ENCODE measurements at places on chromosomes 7 and 10.
A peak's percentile ranks its signal among the peaks of the same experiment; 100 is the strongest.

- peak; percentile 40 for DNase-seq
Measured at GRCh38 chr10:94496010-94496409, 49.6 kb upstream of the HELLS start.

GRCh38 chr10:85891472-85891871, 475.1 kb downstream of the GRID1 start:
- no peak for DNase-seq

- no peak for DNase-seq
Measured at GRCh38 chr10:36624551-36625100, 500.8 kb upstream of the ANKRD30A start.

- peak; percentile 18 for DNase-seq
Measured at GRCh38 chr7:378551-379455, 88.8 kb downstream of the FOXL3 start.

DNA sequence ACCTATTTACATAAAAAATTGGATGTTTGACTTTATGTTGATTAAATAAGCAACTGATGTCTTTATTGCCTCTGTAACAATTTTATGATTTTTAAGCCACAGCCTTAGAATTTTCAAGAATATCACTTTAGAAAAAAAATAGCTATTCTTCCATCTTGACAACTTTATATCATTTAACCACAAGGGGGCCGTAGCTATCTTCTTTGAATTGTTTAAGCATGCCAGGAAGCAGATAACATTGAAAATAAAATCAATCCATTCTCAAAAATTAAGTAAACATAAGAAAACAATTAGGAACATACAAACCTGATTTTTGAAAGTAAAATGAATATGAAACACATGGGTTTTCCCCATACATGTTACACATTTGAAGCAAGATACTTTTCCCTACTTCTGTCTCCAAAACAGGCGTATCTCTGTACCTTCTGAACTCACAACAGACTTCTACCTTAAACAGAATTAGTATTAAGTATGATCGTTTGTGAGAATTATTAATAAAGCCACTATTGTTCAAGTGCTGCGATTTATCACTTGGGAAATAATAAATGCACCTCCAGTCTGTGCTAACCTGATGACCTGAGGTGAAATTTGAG, 209.0 kb downstream of the CACNA2D1 start:
- DNase-seq = peak; percentile 12

GRCh38 chr7:125316466-125316865, 386.8 kb upstream of the POT1 start:
- DNase-seq = no peak

- no peak for DNase-seq
Measured at GRCh38 chr10:21194510-21194993, 297.4 kb upstream of the NEBL start.

DNA sequence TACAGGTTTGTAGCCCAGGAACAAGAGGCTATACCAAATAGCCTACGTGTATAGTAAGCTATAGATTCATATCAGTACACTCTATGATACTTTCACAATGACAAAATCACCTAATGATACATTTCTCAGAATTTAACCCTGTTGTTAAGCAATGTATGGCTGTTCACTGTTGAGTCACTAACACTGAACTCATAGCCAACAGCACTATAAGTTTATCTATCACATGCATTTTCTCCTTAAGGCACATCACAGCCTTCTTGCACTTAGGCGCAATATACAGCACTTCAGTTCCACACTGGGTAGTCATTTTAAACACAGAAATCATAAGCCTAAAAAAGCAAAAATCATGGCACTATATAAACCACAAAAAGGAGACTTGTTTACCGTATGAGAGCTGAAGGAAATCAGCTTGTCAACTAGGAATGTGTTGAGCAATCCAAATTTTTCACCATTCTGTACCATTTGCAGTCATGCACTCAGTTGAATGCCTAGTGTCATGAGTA, 45.6 kb downstream of the ZNF438 start:
- no peak for DNase-seq

DNA sequence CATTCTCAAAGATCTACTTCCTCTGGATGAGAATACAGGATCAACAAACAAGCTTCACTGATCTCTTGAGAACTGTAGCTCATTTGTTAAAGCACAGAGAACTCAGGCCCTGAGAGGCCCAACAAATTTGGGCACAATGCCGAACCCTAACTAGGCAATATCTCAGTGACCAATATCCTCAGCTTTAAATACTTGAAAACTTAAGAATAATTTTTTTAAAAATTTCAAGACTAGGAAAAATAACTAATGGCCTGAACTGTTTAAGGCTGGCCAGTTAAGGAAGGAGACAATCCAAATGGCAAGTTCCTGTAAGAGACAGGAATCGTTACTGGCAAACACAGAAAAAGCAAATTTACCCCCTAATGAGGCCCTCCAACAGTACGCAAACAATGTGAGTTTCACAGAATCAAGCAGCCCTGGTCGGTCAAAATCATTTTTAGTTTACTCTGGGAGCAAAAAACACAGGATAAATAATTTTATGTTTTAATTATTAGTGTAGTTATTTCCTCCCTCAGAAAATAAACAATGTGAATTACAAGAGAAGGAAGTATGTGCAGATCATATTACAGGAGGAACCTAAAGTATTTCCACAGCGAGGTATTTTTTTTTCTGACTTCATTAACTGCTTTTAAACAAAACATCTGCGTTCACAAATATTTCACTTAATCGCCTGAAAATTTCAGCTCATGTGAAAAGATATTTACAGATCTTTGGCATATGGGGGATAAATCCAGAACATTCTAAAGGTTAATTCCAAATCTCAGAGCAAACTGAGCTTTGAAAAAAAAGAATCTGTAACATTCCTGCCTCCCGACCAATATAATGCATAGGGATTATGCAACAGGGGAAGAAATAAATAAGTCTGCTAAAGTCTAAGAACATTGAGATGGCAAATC, 39.5 kb downstream of the NT5C2 start:
- no peak for DNase-seq

- DNase-seq = no peak
Measured at GRCh38 chr7:146492017-146492416, 375.4 kb downstream of the CNTNAP2 start.

GRCh38 chr7:132206594-132206993, 369.7 kb downstream of the PLXNA4 start:
- DNase-seq = no peak

DNA sequence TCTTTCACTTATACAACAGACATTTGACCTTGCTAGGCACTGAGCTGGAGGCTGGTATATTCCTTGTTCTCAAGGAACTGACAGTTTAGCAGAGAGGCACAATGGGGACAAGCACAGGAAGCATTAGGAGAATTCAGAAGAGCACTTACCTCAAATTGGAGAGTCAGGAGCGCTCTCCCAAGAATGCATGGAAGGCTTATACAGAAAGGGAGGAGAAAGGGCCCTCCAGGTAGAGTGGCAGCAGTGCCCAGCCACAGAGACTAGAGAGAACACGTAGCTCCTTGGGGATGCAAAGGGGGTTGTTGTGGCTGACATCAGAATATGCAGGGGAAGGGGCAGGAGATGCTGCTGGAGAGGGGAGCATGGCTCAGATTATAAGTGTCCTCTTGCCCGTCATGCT, 78.2 kb upstream of the MKLN1 start:
- no peak for DNase-seq

DNA sequence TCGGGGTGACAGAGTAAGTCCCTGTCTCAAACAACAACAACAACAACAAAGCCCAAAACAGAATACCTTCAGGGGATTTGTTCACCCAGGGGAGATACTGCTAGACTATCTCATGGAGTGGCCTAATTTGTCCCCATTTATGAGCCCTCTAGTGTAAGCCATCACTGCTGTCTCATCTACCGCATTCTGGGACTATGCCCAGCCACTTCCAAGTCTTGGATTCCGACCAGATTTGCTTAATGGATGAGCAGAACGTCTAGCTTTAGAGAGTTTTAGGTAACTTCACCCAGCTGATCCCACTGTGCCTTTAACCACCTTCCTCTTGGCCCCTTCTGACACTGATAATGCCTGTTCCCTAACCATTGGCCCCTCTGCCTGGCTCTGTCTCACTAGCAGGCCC, 47.1 kb downstream of the PAPSS2 start:
- DNase-seq = no peak

DNA sequence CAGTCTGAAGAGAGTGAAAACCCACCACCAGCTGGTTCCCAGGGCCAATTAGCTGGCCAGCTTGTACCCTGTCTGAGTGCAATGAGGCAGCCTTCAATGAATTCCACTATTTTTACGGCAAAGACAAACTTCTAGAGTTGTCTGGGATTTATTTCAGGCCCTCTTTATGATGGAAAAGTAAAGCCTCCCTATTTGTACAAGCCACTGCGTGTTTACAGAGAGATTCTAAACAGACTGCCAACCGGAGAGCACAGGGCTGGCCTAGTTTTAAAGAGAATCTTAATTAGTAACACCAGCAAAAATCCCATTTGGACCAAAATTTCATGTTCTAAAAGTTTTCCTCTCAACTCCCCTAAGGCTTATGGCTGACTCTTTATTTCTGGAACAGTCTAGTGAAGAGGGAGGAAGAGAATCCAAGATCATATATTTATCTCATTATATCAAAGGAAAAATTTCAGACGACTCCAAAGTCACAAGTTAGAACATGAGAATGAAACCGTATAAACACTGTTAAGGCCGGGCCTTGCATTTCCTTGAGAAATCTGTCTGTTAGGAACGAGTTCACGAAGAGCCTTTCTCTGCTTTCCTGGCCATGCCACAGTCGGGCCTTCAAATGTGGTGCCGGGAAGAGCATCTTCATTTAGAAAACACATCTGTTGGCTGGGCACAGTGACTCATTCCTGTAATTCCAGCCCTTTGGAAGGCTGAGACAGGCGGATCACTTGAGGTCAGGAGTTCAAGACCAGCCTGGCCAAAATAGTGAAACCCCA, 724.6 kb upstream of the NRP1 start:
- no peak for DNase-seq

DNA sequence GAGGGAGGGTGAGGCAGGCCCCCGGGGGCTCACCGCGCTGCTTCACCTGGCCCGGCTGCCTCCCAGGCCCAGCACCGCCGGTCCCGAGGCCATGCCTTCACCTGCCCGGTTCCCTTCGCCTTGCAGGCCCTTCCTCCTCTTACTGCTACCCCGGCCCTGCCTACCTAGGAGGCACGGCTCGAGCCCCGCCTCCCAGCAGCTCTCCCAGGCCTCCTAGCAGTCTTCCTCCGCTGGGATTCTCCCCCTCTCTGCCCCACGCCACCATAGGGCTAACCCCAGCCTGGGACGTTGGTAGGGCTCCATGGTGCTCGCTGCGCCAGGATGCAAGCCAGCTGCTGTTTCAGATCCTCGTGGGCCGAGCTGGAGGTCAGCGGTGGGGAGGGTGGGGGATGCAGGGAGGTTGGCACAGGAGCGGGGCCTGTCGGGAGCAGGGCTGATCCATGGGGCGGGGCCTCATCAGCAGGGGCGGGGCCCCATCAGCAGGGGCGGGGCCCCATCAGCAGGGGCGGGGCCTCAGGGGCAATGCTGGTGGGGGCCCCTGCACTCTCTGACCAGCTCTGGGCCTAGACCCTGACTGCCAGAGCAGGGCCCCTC, 63.3 kb downstream of the RASGEF1A start:
- DNase-seq = no peak

- DNase-seq = no peak
Measured at GRCh38 chr7:101941481-101942383, 124.3 kb downstream of the CUX1 start.

DNA sequence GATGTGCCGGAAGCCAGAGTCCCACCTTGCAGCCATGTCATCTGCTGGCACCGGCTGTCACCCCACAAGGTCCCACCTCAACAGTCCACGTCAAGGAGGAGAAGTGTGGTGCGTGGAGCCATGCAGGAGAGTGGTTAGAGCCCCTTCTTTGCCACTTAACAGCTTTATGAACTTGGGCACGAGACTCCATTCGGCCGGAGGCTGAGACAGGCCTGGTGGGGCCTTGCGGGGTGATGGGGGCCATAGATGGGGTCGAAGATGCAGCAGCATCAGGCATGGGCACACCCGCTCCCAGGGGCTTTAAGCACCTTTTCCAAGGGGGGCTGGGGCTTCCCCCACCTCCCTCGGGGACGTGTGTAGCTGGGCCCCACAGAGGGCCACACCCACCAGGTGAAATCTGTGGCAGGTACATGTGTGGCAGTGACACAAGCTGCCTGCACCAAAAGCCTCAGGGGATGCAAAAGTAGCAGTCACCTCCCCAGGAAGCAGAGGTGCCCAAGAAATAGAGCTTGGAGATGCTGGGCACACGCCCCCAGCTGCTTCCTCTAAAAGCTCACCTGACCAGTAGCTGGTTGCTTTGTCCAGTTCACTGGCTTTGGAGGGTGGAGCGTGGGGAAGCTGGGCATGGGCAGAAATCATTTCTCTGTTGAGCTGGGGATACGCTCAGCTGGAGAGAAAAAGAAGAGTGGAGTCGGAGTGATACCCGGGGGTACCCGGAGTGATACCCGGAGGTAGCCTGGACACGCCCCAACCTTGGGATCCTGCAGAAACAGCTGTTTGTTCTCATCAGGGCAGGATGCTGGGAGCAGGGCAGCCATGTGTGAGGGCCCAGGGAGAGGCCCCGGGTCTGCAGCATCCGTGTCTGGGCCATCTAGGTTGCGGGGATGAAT, 199.8 kb downstream of the EBF3 start:
- no peak for DNase-seq

- no peak for DNase-seq
Measured at GRCh38 chr10:13003004-13003403, 1.5 kb upstream of the CCDC3 start.

DNA sequence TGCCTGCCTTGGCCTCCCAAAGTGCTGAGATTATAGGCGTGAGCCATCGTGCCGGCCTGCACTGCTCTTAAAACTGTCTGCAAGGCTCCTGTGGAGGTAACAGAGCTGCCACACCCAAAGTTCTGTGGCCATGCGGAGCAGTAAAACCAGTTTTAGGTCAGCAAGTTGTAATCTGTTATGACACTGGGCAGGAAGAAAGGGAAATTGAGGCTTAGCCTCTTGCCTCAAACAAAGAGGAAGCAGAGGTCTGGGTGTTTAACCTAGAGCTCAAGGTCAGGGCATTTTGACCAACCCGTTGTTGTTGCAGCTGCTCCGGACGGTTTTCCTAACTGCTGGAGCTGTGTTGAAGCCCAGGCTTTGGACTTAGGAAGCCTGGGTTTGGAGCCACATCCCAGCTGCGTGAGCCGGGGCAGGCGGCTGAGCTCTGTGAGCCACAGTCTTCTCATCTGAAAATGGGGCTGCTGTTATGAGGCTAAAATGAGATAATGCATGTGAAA, 7.4 kb upstream of the RRP12 start:
- DNase-seq = no peak

Data from GM13977 (cell line).